ENCODE measurements at places on chromosomes 12 and 14.

DNA sequence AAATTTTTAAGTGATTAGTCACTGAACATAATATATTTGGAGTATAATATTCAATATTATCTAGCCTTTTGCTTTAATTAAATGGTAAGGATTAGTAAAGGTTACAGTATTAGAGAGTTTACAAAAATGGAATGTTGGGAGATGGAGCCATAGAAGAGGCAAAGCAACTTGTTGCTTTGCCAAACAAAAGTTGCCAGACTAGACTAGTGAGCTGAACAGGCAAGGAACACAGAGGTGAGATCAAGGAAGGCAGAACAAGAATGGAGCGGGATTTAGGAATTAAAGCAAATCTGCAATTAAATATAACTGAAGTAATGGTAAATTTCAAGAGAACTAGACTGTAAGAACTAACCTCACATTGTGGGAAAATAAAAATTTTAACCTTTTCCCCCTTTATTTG is 5.1 kb downstream of the ARF6 start:
- DNase-seq, result no peak

DNA sequence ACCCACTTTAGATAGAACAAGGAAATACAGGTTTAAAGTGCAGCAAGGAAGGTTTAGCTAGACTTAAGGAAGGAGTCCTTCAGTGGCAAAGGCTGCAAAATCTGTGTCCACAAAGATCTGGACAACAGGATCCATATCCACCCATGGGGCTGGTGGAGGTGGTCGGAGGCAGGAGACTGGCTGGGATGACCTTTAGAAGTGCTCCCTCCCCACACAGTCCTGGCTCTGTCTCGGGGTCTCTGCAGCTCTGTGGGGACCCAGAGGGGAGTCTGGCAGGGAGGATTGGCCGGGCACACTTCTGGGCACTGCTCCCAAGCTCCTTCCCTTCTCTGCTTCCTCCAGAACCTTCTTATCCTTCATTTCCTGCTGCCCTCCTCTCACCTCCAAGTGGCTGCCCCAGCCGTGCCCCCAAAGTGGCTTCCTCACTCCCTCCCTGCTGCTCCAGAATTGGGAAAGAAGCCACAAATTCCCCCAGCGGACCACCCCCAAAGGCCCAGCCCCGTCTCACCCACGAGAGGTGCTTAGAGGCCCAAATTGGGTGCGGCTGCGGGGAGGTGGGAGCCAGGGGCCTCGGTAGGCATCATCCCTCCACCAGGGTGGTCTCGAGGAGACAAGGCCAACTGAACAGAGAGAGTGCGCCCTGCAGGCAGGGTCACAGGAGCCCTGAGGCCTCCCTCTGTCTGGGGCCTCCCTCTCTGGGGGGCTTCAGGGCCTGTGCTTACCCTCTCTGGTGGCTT is 21.9 kb upstream of the PGF start:
- DNase-seq, result no peak

GRCh38 chr14:33602396-33602795 is 348.5 kb downstream of the EGLN3 start:
- no peak for DNase-seq

DNA sequence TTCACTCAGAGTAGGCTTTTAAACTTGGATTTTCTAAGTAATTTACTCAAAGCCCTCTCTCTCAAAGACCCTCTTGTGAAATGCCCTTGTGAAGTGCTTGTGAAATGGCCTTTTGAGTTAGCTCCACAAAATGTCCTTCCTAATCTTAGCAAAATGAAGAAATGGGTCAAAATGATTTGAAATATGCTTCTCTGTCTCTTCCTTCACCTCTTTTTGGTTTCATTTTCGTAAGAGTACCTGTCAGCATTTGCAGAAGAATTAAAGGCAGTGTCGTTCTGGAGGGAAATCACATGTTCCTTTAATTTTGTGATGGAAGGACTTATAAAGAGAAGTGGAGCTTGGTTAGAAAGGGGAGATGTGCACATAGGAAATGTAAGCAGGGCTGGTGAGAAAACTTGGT is 93.7 kb downstream of the HMGA2 start:
- DNase-seq, result no peak

DNA sequence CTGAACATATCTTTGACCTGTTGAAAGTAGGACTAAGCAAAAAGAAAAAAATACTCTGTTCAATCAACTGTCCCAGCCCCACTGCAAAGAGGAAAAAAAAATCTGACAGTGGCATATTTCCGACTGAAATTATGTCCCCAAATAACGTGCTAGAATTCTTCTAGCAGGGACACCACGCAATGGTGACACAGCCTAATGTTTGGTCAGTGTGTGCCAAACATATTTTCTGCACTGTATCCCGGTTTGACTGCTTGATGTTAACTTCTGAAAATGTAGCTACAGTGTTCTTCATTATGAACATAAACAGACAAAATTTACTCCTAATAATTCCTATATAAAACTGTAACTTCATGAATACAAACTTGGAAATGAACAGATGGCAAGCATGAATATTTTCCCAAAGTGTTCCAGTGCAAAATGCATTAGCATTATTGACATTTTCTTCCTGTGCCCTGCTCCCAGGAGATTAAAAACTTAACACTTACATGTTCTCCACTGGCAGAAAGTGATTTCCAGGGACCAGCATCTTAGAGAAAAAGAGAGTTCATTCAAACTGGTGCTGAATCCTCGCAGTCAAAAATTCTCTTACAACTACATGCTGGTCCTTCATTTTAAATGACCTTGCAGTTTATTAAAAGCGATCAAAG is 72.4 kb upstream of the SYT1 start:
- DNase-seq, result no peak

DNA sequence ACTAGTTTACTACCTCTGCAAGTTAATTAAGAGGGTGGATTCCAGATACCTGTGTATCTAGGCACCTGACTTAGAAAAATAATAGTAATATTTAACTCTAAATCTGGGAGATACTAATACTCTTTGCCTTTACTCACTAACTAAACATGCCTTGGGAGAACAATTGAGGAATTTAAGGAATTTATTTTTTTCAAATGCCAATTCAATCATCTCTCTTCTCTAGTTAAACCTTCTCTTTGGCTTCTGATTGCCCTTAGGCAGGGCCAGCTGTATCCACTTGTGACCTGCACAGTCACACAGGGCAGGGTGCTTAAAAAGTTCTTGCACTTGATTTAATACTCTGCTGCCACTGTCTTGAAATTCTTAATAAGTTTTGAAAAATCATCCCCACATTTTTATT is 142.4 kb downstream of the PLCZ1 start:
- no peak for DNase-seq

- DNase-seq, result peak; percentile 70
These were observed 57.0 kb upstream of the CERS5 start for GRCh38 chr12:50224026-50224692.

- no peak for DNase-seq
These were observed 4.3 kb downstream of the PARP2 start for GRCh38 chr14:20347747-20348146.

DNA sequence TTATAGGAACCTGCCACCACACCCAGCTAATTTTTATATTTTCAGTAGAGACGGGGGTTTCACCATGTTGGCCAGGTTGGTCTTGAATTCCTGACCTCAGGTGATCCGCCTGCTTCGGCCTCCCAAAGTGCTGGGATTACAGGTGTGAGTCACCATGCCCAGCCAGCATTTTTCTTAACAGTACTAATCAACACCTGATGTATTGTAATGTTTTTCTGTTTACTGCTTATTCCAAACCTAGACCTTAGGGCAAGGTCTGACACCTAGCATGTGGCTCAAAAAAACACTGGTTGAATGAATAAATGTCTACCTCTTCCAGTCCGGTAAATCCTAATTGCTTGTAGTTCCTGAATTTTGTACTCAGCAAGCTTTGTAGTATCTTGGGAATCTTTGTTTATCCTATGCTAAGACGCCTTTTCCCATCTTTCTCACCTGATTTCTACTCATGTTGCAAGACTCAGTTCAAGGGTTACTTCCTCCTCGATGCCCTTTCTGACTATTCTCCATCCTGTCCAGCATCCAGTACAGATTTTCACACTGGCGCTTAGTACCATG is 2.8 kb downstream of the PAN2 start:
- DNase-seq, result no peak

- DNase-seq, result no peak
These were observed 8.7 kb upstream of the OR10G2 start for GRCh38 chr14:21643407-21643806.

- no peak for DNase-seq
These were observed 538.7 kb upstream of the TMEM132C start for GRCh38 chr12:127728285-127728684.

DNA sequence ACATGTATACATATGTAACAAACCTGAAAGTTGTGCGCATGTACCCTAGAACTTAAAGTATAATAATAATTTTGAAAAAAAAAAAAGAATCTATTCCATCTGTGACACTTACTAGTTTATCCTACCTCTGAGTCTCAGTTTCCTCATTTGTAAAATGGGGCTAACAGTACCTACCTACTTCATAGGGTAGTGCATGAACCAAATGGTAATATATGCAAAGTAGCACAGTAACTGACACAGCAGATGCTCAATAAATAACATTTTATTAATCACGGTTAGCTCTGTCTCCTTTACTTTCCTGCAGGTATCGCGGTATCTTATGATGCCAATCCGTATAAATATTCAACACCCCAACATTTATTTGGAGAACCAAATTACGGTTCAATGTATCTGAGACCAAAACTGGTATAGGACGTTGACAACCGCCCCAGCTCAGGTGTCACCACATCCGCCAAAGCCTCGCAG is 703 bp downstream of the TMED10 start:
- no peak for DNase-seq

DNA sequence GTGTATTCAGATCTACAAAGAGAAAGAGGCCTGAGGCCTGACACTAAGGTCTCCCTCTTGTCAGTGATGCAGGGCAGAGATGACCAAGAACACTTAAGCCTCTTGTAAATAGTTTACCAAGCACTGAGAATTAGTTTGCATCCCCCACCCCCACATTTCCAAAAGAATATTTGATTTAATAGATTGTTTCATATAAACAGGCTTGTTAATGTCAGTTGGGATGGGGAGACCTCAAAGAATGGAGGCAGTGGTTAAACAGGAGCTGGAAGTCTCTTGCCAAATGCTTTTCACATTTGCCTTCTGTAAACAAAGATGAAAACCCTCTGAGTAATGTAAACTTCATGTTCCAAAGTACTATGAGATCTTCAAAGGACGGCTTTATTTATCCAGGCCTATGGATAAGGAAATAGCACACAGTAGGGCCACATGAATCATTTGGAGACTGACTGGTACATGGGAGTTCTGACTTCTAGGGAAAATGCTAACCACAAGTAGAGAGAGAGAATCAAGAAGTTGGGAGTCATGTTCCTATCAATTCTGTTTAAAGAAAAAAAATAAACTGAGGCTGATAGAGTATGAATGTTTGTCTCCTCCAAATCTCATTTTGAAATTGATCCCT is 234.7 kb downstream of the ANO2 start:
- DNase-seq, result no peak

DNA sequence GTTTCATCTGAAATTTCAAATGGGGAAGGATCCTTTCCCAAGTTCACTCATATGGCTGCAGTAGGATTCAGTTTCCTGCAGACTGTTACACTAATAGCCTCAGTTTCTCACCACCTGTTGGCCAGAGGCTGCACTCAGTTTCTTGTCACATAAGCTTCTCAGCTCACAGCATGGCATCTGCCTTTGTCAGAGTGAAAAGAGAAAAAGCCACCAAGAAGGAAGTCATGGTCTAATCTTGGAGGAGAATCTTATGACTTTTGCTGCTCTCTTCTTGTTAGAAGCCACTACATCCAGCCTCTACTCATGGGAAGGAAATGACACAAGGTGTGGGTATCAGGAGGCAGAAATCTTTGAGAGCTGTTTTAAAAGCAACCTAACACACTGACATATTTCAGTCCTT is 39.4 kb upstream of the BTG1 start:
- no peak for DNase-seq

DNA sequence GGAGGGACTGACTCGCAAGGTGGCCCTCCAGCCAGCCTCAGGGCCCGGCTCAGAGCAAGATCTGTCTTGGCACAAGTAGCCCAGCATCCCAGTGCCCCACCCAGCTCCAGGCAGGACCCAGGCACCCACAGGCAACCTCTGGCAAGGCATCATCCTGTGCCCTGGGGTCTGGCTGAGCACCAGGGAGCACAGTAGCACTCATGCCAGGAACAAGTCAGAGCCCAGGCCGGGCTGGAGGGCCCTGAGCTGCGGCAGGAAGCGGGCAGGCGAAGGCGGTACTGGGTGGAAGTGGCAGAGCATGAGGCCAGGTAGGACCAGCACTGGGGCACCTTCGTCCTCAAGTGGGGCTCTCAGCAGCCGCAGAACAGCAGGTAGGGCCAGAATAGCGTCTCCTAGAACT is 5.2 kb upstream of the DIO3 start:
- DNase-seq, result peak; percentile 92

GRCh38 chr12:106892075-106892474 is 63.6 kb upstream of the TMEM263 start:
- no peak for DNase-seq

DNA sequence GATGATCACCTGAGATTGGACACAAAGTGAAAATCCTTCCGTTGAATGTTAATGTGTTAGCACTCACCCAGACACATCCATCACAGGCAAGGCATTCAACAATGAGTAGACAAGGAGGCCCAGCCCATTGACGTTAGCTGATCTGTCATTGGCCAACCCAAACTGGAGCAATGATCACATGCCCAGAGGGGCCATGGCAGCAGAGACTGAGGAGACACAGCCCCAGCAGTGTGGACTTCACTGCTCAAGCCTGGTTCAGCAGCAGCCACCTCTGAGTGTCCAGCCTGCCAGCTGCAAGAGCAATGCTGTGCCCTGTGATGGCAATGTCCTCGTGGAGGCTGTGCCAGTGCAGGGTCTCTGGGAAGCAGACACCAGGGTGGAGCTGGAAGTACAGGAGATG is 622.2 kb downstream of the AACS start:
- DNase-seq, result no peak

DNA sequence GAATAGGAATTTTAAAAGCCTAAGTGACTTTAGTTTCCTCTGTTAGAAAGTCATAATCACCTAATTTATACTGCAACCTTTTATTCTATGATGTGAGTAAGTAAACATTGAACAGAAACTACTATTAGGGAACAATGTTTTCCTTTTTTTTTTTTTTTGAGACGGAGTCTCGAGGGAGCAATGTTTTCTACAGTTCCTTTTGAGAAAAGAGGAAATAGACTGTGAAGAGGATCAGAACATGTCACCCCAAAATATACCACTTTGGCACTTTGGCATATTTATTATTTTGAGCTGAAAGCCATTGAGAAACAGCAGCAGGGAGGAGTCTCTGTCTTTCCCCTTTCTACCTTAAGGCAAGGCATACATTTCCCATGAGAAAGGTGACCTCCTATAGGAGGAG is 162.7 kb upstream of the CNOT2 start:
- DNase-seq, result no peak

GRCh38 chr12:52082026-52082668 is 2.6 kb downstream of the SMIM41 start:
- DNase-seq, result peak; percentile 92

DNA sequence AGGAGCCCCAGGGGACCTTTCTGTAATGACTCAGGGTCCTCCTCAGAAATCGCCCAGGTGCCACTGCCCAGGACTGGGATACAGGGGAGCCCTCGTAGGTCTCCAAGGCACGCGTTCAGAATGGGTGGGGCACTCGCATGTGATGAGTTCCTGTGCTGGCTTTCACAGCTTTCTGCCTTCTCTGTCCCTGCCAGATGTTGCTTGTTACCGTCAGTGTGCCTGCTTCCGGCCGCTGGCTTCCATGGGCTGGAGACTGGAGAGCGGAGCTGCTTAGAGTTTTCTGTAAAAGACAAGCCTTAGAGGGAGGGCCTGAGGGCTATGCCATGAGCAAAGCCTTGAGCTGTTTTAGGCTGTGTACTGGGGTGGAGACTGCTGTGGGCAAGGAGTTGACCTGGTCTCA is 75.0 kb upstream of the SLC24A4 start:
- DNase-seq, result no peak

GRCh38 chr14:65959563-65960024 is 526.6 kb upstream of the CCDC196 start:
- DNase-seq, result no peak
